BE2C (cell line): ENCODE measurements at places on chromosomes 11 and 22.

DNA sequence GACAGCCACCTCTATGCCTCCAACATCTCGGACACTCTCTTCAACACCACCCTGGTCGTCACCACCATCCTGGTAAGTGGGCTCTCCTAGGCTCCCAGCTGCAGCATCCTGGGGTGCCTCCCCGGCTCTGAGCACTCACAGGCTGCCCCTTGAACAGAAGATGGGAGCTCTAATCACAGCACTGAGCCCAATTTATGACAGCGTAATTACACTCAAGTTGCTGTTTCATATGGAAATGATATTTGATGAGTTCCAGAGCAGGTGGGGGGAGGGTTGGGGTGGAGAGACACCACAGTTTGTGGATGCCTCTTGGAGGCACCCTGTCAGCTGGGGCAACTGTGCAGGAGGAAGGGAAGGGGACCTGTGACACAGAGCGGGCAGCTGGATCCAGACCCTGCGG is 125.3 kb upstream of the TBCEL start:
- no peak for DNase-seq

DNA sequence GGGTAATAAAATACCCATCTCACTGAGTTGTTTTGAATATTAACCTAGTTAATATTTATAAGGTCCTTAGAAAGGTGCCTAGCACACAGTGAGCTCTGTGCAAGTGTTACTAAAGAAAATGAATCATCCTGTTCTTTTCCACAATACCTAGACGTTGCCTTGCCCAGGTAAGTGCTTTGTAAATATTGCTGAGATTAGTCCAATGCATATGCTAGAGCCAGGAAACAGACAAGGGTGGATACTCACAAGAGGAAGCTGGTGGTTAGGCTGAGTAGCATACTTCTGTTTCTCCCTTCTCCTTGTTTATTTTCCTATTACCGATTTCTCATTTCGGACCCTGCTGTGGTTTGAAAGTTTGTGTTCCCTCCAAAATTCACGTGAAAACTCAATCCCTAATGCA is 58.1 kb upstream of the BARX2 start:
- DNase-seq, result no peak

GRCh38 chr22:41237036-41237706 is 3.6 kb downstream of the CHADL start:
- no peak for DNase-seq

- no peak for DNase-seq
Observed at GRCh38 chr11:90770007-90770406, 547.2 kb upstream of the CHORDC1 start.

- DNase-seq, result no peak
Observed at GRCh38 chr22:20060700-20061480, 19.2 kb upstream of the DGCR8 start.
